ENCODE measurements at places on chromosomes 2 and 18. TPM values are rescaled to one million over a fixed set of nuclear protein-coding genes. Genes with fewer than 3 reads are reported as not detected.

The CDKL4 gene
- not detected for total RNA-seq

The ALPI gene
- not detected for total RNA-seq

The PSTPIP2 gene
- not detected for total RNA-seq

The ST8SIA5 gene
- not detected for total RNA-seq

The APLF gene
- 0.05 TPM for total RNA-seq

The LBX2 gene
- total RNA-seq, result 4.8 TPM

The RAX gene
- total RNA-seq, result not detected

The PDE11A gene
- not detected for total RNA-seq

The ASPRV1 gene
- 1.1 TPM for total RNA-seq

The CD207 gene
- total RNA-seq, result not detected

The NTSR2 gene
- not detected for total RNA-seq

The SIX3 gene
- not detected for total RNA-seq

The AFG3L2 gene
- total RNA-seq, result 59.3 TPM

The HK2 gene
- 23.7 TPM for total RNA-seq

The SERPINB8 gene
- total RNA-seq, result 3.4 TPM

The CXXC1 gene
- 26.3 TPM for total RNA-seq

The ZSWIM2 gene
- not detected for total RNA-seq

The DPYSL5 gene
- total RNA-seq, result not detected

The HOXD11 gene
- total RNA-seq, result not detected

The COLEC11 gene
- total RNA-seq, result not detected

The TOGARAM2 gene
- 0.20 TPM for total RNA-seq

The RUFY4 gene
- total RNA-seq, result not detected

The ANKRD30B gene
- total RNA-seq, result 0.03 TPM

The FAM124B gene
- not detected for total RNA-seq

The CCDC141 gene
- total RNA-seq, result not detected

The TUBB8B gene
- not detected for total RNA-seq

The PNO1 gene
- 19.1 TPM for total RNA-seq

The BOD1L2 gene
- total RNA-seq, result not detected

The MCM6 gene
- 22.3 TPM for total RNA-seq

The MXD1 gene
- 18.3 TPM for total RNA-seq

The CRYBA2 gene
- total RNA-seq, result not detected

The ALPP gene
- total RNA-seq, result 1.1 TPM

The PLGLB1 gene
- not detected for total RNA-seq

The CXCR1 gene
- not detected for total RNA-seq

The KCNIP3 gene
- total RNA-seq, result 1.1 TPM

The PTPRN gene
- not detected for total RNA-seq

Data from HT-29 (cell line).